Epithelial cell of proximal tubule (primary cell): ENCODE measurements at places on chromosomes 3 and 15.

GRCh38 chr3:28252001-28252431, 10.6 kb downstream of the CMC1 start:
- DNase-seq: no peak

DNA sequence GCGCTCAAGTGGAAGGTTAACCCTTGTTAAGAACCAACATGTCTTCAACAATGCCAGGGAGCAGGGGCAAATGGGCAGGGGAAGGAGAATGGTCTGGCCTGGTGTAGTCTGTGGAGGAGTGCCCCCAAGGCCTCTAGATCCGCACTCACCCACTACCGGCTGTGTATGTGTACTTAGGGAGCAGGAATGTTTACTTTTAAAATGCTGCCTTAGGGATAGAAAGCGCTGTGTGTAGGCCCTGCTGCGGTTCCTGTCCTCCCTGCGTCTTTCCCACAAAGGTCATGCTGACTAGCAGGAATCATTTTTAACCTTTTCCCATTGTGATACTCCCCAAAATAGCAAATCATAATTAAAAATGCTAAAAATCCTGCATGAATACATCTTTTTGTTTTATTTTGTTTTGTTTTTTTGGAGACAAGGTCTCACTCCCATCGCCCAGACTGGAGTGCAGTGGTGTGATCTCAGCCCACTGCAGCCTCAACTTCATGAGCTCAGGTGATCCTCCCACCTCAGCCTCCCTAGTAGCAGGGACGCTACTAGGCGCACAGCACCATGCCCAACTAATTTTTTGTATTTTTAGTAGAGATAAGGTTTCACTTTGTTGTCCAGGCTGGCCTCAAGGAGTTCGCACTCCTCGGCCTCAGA, 35.9 kb upstream of the CEMIP start:
- DNase-seq: no peak

DNA sequence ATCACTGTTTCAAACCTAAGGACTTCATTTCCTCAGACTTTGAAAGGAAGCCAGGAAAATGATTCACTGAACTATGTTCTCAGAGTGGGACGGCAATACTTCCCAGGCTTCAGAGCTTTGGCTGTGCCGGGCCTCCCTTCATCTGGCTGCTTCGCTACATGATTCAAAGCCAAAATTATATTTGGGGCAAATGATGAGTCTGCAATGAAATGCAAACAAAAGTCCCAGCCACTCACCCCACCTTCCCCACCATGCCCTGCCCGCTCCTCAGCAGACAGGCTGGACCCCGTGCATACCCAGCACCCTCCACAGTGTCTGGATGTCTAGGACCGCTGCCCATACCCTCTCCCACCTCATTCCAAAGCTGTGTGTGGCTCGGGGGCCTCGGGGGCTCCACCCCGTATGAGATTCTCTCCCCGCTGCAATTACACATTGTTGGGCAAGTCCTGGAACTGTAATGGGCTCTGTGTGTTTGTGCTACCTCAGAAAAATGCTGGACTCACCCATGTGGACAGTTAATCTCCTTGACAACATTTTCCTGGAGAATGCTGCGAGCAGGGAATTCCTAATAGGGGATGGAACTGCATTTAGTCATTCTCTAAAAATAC, 32.2 kb downstream of the ATP10A start:
- DNase-seq: peak; percentile 33

DNA sequence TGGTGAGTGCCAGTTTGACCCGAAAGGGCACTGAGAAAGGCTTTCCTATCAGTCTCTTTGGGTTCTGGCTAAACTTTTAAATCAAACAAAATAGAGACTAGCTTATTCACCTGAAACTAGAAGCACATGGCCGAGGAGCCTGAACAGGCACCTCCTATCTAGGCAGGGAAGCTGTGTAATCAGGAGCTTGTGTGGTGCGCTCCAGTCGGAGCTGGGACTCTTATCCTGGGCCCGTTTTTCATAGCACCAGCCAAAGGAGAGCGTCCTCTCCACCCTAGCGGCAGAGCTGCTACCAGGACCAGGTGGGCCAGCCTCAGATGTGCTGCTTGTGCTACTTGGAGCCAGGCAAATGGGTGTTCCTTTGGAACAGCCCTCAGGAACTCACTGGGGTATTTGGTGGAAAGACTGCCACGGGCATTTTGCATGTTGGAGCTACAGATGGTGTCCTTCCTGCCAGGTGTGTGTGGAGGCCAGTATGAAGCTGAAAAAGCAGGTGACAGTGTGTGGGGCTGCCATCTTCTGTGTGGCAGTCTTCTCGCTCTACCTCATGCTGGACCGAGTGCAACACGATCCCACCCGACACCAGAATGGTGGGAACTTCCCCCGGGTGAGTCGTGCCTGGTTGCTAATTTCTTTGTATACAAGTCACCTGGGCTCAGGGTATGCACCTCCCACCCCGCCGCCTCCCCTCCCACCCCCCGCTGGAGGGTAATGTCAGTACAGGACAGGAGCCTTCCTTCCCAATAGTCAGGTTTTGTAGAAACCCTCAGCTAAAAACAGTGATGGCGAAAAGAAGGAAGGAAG, 833 bp downstream of the MAN2A2 start:
- DNase-seq: no peak

- no peak for DNase-seq
Measured at GRCh38 chr3:46936733-46937250, 39.8 kb downstream of the CCDC12 start.

- DNase-seq: no peak
Measured at GRCh38 chr3:71466483-71466882, 117.0 kb downstream of the FOXP1 start.

- DNase-seq: no peak
Measured at GRCh38 chr3:60898321-60898720, 352.9 kb downstream of the FHIT start.

DNA sequence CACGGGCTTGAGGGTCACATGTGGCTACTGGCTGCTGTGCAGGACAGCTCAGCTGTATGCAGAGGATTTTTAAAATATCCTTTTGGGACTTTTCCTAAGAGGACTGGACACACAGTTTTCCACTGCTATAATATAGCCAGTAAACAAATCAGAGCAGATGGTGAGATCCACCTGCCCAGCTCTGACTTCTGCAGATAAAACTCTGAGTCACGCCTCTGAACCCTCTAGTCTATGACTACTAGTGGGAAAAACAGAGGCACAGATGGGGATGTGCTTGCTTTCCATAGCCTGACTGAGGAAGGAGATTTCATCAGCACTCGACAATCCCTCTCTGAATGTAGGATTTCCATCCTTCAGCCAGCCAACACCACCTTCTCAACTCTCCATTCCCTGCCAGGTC, 45.1 kb downstream of the COLQ start:
- DNase-seq: no peak
